ENCODE measurements at places on chromosomes 2 and 18.

GRCh38 chr2:223997938-223998337 is 40.7 kb downstream of the MRPL44 start:
- DNase-seq = no peak

GRCh38 chr2:29309090-29310029 is 194.1 kb downstream of the CLIP4 start:
- peak; percentile 18 for DNase-seq

GRCh38 chr2:238404406-238405216 is 22.1 kb upstream of the ASB1 start:
- DNase-seq = no peak

GRCh38 chr2:24480245-24480644 is 10.8 kb upstream of the NCOA1 start:
- DNase-seq = no peak

- peak; percentile 57 for DNase-seq
Measured at GRCh38 chr2:118842661-118843482, 4.6 kb downstream of the EN1 start.

GRCh38 chr2:3633982-3634595 is 23.9 kb upstream of the ALLC start:
- no peak for DNase-seq

- no peak for DNase-seq
Measured at GRCh38 chr18:2848247-2849246, 1.7 kb downstream of the EMILIN2 start.

- DNase-seq = no peak
Measured at GRCh38 chr18:58557008-58557435, 71.9 kb downstream of the ALPK2 start.

- DNase-seq = no peak
Measured at GRCh38 chr2:141271346-141271745, 859.5 kb downstream of the LRP1B start.

DNA sequence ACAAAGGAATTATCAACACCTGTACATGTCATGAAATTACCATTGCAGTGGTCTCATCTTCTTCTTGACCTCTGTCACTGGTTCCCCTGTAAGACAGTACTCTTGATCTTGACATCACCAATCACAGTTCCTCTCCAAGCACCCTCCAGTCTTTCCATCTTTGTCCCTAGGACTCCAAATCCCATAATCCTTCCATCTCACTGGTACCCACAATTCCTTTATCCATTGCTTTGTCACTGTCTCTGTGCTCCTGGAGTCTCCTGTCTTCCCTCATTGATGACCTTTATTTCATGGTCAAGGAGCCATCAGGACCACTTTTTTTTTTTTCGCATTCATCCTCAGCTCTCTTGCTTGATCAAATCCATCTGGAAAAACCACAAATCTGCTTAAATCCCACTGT is 56.7 kb downstream of the COL4A3 start:
- DNase-seq = no peak

- DNase-seq = no peak
Measured at GRCh38 chr2:236551471-236552211, 18.0 kb upstream of the ACKR3 start.

DNA sequence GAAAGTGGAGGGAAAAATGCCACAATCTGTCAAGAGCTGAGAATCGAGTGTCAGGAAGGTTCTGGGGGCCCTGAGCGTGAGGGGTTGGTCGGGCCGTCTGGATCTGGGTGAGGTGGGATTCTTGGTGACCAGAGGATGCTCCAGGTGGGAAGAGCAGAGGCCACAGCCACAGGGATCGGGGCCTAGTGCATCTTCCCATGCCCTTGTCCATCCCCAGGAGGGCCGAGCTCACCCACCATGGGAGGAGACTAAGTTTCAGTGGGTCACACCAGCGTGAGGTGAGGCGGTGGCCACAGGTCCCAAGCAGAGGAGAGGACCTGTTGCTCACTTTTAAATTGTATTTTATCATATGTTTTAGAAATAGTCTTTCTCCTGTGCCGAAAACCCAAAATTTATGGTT is 70.0 kb downstream of the TMEM18 start:
- DNase-seq = no peak

- peak; percentile 32 for DNase-seq
Measured at GRCh38 chr18:26894426-26894825, 28.9 kb upstream of the AQP4 start.

GRCh38 chr2:86791573-86791972 is 860 bp upstream of the CD8A start:
- no peak for DNase-seq

- peak; percentile 4 for DNase-seq
Measured at GRCh38 chr2:200081236-200081635, 125.9 kb downstream of the MAIP1 start.
